Right renal pelvis (tissue), 4 donors: ENCODE measurements at places on chromosomes 3 and 15. TPM values are rescaled to one million over a fixed set of nuclear protein-coding genes. Genes with fewer than 3 reads are reported as not detected.

DNA sequence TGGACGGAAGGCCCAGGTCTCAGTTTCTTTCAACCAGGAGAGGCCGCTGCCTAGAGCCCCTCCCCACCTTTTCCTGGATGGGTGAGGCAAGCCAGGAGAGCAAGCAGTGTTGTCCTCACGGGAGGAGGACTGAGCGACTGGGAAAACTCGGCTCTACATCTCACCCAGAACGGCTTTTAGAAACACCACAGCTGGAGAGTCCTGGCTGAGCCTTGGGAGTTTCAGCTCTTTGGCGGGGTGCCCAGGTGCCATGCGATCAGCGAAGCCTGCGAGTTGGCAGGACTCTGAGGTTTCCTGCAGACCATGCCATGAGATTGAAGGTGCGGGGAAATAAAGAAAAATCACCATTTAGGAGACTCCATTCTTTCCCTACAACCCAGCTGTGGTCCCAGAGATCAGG is 26.0 kb downstream of the PPCDC start:
- DNase-seq, result no peak

DNA sequence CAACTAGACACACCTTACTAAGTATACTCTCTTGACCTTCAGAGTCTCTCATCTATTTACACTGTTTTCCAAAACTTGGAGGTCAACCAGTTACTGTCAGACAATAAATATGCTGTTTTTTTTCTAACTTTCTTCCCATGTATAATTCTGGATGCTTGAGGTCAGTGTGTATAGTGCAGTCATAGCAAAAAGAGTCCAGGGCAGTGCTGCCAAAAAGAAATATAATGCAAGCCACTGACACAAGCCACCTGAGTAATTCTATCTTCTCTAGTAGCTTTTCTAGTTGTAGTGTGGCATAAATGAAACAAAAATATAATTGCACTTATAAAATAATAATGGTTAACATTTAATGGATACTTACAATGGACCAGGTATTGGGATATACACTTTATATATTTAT is 21.6 kb downstream of the GADL1 start:
- DNase-seq, result no peak

GRCh38 chr15:34691034-34691433 is 63.8 kb downstream of the GJD2 start:
- no peak for DNase-seq

GRCh38 chr3:172262991-172263608 is 185.2 kb downstream of the GHSR start:
- DNase-seq, result no peak

The GP9 gene
- polyA plus RNA-seq, result 0.97 TPM
